K562 (cell line): ENCODE measurements at places on chromosomes 1 and 21. TPM values are rescaled to one million over a fixed set of nuclear protein-coding genes. Genes with fewer than 3 reads are reported as not detected.

LRRC3 gene
- 0.04 TPM in 2 replicates for total RNA-seq

FNDC10 gene
- total RNA-seq, result 6.3 and 7.7 TPM in 2 replicates

GRCh38 chr1:181175955-181176354 lies 87.5 kb downstream of the IER5 start:
- DNase-seq, result no peak

- no peak for DNase-seq
These were observed 45.3 kb downstream of the TTC39A start for GRCh38 chr1:51285055-51285454.

GRCh38 chr1:215584389-215584788 lies 17.3 kb downstream of the KCTD3 start:
- DNase-seq, result no peak

SLFNL1 gene
- 0.07 TPM in 1 of 2 replicates, not detected in the other for total RNA-seq

DNA sequence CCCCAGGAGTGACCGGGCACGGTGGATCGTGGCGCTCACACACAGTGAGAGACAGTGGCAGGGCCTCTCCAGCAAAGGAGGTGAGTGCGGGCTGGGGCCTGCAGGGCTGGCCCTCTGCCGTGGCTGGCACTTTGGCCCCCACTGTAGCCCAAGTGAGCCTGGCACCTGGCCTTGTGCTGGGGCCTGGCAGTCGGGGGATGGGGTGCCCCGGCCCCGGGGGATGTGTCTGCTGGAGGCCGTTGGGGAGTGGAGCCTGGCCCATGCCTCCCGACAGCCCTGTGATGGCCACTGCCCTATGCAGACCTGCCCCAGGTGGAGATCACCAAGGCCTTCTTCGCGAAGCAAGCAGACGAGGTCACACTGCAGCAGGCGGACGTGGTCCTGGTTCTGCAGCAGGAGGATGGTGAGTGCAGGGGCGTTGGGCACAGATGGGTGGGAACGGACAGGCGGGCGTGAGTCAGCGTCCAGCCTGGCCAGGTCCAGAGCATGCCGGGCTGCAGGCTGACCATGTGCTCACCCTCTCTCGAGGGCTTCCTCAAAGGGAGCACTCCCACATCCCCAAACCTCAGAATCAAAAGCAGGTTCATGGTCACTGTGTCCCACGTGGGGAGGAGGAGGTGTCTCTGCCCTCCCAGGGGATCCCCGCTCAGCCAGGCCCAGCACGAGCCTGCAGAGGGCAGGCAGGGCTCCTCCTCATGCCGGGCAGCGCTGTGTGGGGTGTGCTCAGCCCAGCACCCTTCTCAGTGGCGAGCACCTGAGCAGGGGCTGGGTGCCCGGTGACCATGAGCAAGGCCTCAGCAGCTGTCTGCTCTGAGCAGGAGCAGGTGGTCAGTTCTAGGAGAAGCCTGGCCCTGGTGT lies 25.3 kb downstream of the ARHGEF16 start:
- no peak for DNase-seq

FCRL2 gene
- not detected in 2 replicates for total RNA-seq

- DNase-seq, result peak; percentile 57
These were observed 55.8 kb downstream of the SLC9A1 start for GRCh38 chr1:27099135-27099586.

- DNase-seq, result no peak
These were observed 13.8 kb downstream of the DSCAM start for GRCh38 chr21:40833184-40833583.

- DNase-seq, result no peak
These were observed 242.3 kb downstream of the GPATCH2 start for GRCh38 chr1:217388522-217389065.

DNA sequence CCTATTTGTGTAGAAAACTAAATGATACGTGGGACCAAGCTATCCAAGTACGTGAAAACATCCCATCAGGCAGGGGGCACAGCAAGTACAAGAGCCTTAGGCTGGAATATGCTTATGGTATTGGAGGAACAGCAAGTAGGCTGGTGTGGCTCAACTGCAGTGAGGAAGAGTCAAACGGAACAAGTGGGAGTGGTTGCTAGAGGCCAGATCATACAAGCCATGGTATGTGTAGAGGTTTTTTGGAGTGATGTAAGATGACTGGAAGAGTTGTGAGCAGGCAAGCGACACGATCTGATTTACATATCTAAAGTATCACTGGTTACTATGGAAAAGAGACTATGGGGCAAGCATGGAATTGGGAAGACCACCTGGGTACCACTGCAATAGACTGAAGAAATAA lies 27.8 kb downstream of the ELK4 start:
- no peak for DNase-seq

DNA sequence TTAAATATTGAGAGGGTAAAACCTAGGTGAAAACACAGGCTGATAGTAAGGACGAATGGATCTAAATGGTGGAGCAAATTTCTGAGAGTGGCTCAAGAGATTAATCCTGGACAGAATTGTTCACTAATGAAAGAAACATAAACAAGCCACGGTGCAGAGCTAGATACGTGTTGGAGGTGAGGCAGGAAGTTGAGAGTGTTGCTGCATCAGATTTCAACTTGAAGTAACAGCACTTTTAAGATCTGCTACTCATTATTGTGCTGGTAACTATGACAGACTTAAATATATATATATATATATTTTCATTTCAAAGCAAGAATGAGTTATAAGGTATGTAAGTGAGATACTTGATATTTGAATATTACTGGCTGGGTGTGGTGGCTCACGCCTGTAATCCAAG lies 64.9 kb downstream of the PTGS2 start:
- DNase-seq, result no peak

SLC2A5 gene
- 0.04 TPM in 1 of 2 replicates, not detected in the other for total RNA-seq

DNA sequence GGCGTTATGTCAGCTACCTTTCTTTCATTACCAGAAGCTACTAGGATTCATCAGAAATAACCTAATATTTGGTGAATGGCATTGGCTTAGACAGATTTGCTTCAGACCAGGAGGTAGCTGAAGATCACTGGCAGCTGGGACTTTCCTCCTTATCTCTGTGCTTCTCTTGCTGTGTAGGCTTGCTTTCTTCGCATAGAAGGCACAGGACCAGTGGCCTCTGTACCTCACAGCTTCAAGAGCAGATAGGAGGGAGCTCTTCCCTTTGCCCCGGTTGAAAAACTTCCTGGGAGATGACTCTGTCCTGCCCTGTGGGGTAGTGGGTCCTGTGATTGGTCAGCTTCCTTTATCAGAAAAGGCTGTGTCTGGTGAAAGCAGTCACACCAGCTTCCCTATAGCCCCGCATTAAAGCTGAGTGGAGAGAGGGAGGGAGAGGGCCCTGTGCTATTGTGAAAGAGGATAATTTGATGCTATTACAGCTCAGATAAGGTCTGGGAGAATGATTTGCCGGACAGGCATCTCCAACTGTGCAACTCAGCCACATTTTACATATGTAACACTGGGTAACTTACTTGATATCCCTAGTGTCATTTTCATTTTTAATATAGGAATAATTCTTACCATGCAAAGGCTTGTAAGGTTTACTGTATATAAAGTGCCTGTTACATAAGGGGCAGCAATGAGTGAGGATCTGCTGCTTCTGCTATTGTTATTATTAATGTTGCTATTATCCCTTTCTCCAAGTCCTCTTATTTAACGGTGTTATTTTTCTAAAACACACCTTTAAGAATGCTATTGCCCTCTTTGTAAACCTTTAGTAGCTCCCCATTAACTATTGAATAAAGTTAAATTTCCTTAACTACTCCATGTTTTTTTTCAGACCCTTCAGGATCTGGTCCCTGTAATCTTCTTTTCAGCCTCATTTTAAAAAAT lies 31.6 kb downstream of the OSBPL9 start:
- DNase-seq, result peak; percentile 74

- no peak for DNase-seq
These were observed 8.3 kb downstream of the NFIA start for GRCh38 chr1:61090546-61091202.

DNA sequence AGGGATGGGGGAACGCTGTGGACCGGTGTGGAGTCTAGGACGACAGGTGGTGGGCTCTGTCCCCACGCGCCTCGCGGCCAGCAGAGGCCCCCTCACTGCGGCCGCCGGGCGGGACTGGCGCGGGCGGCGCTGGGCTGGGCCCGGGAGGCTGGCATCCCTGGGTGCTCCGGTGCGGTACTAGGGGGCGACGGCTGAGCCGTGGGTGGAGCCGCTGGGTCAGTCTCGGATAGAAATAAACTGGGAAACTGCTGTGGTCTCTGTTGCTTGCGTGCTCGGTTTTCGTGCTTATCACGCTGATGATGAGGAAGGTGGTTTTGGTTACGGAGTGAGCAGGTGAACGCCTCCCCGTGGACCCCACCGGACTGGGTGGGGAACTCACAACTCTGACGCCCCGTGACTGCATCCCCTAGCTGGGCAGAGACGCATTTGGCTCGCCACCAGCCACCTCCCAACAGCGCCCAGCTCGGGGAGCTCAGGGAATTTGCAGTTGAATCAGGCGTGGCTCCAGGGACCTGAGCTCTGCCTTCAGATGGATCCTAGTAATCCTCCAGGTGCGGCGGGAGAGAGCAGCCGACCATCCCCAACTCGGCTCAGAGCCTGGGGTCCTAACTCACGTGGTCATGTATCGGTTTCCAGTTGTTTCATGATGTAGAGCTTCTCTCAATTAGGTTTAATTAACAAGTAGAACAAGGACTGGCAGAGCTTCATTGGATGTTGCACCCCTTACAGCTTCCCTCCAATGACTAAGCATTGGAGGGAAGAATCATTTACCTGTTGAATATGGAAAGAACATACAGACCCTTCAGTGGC lies 32.1 kb downstream of the HSD17B7 start:
- DNase-seq, result no peak

DNA sequence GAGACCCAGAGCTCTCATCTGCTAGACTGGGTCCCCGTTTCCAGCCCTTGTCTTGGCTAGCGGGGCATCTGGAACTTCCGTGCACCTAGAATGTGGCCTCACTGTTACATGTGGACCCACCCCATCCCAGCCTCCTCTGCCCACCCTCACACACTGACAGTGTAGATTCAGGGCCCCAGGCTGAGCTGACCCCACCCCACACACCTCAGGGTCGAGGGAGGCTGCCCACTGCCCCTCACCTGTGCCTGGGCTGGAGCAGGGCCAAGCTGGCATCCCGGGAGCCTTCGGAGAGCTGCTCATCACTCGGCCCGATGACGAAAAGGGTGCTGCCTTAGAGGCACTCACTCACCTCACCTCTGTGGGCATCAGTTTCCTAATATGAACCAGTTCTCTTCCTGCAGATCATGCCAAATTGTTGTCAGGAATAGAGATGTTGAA lies 11.1 kb downstream of the ACOT11 start:
- DNase-seq, result no peak

E2F2 gene
- total RNA-seq, result 22.5 and 25.3 TPM in 2 replicates

PTGER3 gene
- total RNA-seq, result 28.5 and 33.3 TPM in 2 replicates

DNA sequence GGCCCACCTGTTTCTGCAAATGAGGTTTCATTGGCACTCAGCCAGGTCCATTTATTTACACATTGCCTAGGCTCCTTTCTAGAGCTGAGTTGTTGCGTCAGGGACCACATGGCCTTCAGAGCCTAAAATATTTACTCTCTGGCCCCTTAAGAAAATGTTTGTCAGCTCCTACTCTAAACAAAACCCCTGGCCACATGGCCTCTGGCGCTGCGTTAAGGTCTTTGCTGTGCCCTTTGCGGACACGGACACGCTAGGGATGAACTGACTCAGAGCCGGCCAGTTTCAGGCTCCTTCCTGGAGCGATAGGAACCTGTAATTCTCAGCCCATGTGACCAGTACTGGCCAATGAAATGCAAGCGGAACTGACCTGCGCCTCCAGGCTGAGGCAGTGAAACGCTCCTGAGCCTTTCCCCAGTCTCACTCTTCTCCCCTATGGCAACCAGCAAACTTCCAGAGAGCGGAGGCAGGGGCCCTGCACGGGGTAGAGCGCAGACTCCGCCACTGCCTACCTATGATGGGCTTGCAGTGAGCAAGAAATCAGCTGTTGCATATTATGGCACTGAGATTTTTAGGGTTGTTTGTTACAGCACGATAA lies 160.3 kb downstream of the ETS2 start:
- peak; percentile 75 for DNase-seq

CTSE gene
- 0.18 and 0.20 TPM in 2 replicates for total RNA-seq

DNA sequence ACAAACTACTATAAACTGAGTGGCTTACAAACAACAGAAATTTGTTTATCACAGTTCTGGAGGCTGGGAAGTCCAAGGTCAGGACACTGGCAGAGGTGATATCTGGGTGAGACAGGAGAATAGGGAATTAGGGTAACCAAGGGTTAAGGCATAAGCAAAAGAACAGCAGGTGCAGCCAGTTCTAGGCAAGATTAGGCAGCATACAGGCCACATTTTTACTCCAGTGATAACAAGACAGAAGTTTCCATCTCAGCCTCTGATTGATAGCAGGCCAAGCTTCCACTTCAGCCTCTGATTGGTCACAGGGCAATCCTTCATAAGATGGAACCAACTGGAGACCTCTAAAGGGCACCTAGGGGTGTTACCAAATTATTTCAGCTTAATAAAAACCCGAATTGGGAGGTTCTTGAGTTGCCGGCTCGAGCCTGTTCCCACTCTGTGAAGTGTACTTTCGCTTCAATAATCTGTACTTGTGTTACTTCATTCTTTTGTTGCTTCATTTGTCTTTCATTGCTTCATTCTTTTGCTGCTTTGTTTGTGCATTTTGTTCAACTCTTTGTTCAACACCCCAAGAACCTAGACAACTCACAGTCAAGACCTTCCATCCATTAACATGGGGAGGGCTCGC lies 185.6 kb downstream of the TOMM20 start:
- DNase-seq, result no peak

GRCh38 chr1:161182214-161182613 lies 4.9 kb upstream of the B4GALT3 start:
- DNase-seq, result peak; percentile 42

DNA sequence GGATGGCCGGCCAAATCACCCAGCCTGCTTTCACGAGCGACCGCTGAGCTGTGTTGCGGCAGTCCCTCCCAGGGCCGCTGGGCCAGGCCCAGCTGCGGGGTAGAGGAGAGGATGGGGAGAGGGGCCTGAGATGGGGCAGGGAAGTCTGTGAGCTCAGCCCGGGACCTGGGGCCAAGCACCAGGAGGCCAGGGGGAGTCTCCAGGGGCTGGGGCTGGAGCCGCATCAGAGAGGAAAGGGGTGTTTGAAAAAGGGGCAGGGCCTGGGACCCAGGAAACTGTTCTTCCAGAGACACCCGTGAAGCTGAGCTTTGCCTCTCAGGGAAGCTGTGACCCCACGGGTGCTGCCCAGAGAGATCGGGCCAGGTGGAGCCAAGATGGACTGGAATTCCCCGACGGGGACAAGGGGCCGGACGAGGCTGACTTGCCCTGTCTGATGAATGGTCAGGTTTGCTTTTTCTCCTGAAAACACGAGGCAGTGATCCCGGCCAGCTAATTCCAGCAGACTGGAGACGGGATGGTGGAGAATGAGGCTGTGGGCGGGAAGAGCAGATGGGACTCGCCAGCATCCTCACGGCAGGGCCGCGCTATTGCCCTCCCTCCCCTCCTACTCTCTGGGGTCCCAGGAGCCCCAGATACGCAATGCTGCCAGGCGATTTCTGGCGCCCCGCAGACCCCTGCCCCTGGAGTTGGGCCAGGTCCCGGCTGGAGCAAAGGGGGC lies 40.3 kb upstream of the COL18A1 start:
- DNase-seq, result no peak

- no peak for DNase-seq
These were observed 80.1 kb downstream of the DISP3 start for GRCh38 chr1:11558871-11559590.

DNA sequence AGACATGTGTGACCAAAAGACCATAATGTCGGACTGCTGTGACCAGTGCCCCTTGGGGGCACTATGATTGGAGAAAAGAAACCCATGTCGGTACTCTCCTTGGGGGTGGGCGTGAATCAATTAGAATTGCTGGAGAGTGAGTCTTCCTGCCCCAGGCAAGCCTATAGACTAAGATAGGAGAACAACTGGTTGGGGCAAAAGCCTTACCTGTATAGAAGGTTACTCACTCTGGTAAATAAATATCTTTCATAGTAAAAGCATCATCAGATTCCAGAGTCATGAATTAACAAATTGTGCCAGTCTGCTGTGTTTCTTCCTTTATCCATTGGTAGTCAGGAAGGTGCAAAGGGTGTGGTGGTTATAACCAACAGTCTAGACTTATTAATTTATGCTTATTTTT lies 2.9 kb upstream of the PTGFRN start:
- no peak for DNase-seq
